Activated CD4-positive, alpha-beta T cell treated with anti-CD3 and anti-CD28 coated beads, Interleukin-2, amount 10 ng/mL, durations not matched to agents 24 days and 14 days (primary cell): ENCODE measurements at places on chromosomes 3 and 15. TPM values are rescaled to one million over a fixed set of nuclear protein-coding genes. Genes with fewer than 3 reads are reported as not detected.

The SLC51A gene
- not detected in 2 replicates for total RNA-seq

The SMCO1 gene
- not detected in 2 replicates for total RNA-seq

The NOX5 gene
- total RNA-seq = not detected in 2 replicates

The P2RY12 gene
- not detected in 2 replicates for total RNA-seq

The TMIE gene
- total RNA-seq = 0.19 TPM in 1 of 2 replicates, not detected in the other

The GOLGA6L7 gene
- not detected in 2 replicates for total RNA-seq

The GOLGA8A gene
- total RNA-seq = 244 and 246 TPM in 2 replicates

- DNase-seq = no peak
Observed at GRCh38 chr3:13501056-13501455, 20.9 kb downstream of the HDAC11 start.

GRCh38 chr3:30986551-30986950 is 92.1 kb upstream of the GADL1 start:
- no peak for DNase-seq

- no peak for DNase-seq
Observed at GRCh38 chr15:43808960-43809678, 8.7 kb downstream of the HYPK start.

- DNase-seq = no peak
Observed at GRCh38 chr3:113105093-113105449, 106.3 kb upstream of the BOC start.

DNA sequence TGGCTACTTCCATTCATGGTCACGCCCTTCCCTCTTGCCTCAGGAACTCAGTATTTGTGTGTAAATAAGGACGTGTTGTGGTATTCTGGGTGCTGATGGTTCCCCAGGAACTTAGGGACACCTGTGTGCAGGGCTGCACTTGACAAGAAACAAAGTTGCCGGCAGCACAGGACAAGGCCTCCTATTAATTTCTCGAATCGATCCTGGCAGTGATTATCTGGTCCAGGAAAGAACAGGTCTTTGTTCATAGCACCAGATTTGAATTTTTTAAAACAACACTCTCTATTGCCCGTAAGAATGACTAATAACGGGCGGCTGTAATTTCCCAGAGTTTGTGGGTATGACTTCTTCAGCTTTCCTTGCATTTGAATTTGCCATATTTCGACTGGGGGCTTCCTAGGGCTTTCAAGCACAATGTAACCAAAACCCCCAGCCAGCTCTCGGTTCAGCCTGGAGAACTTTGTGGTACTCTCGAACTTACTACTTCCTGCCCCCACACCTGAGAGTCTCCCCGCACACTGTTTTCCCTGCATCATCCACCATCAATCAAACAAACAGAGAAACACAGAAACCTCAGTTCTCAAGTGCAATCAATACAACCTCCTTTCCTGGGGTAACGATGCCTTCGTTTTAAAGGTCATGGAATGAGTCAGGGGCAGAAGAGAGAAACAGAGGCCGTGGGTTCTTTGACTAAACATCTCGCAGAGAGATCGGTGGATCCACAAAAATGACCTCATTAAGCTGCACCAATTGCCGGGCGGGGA is 241.7 kb upstream of the ICE2 start:
- peak; percentile 85 for DNase-seq

DNA sequence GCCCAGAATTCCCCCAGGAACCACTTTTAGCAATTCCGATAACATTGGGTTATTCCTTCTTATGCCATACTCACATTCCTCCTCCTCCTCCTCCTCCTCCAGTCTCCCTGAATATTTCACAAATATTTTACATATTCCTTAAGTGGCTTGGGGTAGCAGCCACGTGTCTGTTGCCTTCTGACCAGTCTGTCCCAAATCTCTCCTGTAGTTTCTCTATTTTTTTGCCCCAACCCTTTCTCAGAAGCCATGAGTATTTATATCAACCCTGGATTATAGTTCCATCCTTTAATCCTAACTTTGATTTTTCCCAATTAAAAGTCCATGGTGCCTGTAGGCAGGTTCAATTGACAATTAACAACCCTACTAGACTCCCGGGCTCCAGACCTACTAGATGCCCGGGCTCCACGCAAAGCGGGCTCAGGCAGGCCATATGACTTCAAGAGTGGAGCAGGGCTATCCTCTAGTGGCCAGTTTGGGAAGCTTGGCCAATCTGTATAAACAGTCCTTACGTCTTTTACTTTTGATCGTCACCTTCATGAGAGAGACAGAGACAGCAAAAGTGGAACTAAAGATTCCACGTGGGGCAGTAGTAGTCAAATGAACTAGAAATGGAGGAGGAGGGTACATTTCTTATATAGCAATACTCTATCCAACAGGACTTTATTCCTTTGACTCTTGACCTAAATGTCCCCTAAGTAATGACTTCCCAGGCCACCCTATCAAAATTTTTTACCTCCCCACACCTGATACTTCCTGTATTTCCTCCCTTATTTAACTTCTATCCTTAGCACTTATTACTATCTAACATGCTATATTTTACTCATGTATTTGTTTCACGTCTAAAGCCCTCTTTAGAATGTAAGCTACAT is 69.7 kb downstream of the USF3 start:
- DNase-seq = peak; percentile 64

- no peak for DNase-seq
Observed at GRCh38 chr15:88302373-88302772, 45.8 kb upstream of the NTRK3 start.

DNA sequence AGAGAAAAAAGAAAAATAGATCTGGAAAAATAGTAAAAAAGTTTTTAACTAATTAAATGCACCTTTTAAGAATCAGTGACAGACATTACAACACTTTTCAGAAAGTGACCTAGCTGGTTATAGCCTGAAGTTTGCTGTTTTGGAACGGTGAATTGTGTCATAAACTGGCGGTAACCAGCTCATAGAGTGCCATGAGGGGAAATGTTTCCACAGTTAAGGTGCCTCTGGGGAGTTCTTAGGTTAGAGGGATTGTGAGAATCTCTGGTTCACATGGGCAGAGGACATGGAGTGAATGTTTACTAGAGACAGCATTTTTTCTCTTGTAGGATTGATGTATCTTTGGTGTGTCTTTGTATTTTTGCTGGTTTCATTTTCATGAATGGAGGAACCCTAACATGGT is 2.8 kb downstream of the TBC1D23 start:
- no peak for DNase-seq

GRCh38 chr15:79820176-79820575 is 76.6 kb downstream of the MTHFS start:
- DNase-seq = no peak

- DNase-seq = no peak
Observed at GRCh38 chr3:105976196-105976595, 107.4 kb upstream of the CBLB start.

GRCh38 chr3:95438274-95438673 is 1375.4 kb downstream of the NSUN3 start:
- DNase-seq = no peak

- DNase-seq = no peak
Observed at GRCh38 chr3:57112206-57112605, 51.7 kb downstream of the SPATA12 start.

DNA sequence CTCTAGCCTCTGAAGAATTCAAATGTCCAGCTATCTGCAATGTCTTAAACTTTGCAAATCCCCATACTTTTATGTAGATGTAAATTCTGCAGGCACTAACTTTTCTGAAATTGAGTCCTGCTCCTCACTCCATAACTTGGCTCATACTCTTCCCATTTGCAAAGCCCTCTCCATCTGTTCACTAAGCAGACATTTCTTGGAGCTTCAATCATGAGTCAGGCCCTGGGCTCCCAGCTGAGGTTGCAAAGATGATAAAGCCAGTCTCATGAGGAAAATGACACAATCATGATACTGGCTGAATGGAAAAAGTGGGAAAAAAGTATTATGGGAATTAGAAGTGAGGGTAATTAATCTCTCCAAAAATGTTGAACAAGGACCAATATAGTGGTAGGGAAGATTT is 507.6 kb downstream of the NR2F2 start:
- no peak for DNase-seq
